GM23338 (cell line): ENCODE measurements at places on chromosomes 16 and 17. TPM values are rescaled to one million over a fixed set of nuclear protein-coding genes. Genes with fewer than 3 reads are reported as not detected.

GRCh38 chr16:90081606-90081970, 4.5 kb upstream of the PRDM7 start:
- DNase-seq: no peak

The EPOP gene
- total RNA-seq: 1.7 and 2.4 TPM in 2 replicates

- peak; percentile 94 for DNase-seq
Observed at GRCh38 chr16:29876217-29876593, 13.2 kb upstream of the CDIPT start.

The SETD1A gene
- total RNA-seq: 14.5 and 21.9 TPM in 2 replicates

The CARD14 gene
- total RNA-seq: 0.52 TPM in 1 of 2 replicates, not detected in the other

- no peak for DNase-seq
Observed at GRCh38 chr16:50702725-50703124, 9.3 kb downstream of the NOD2 start.

DNA sequence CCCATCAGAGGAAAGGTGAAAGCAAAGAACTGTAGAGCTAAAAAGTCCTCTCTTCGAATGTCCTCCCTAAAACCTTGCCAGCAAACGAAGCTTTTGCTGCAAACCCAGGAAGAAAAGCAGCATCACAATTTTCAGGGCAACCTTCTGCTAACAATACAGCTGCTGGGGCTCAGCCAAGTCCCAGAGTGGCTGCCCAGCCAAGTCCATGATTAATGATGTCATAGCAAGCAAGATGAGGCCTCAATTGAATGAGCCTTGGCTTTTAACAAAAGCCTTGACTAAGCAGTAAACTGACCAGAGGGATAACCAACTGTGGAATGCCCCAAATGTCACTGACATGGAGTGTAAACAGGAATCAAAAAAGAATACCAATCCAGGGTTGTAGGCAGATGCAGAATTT, 342.7 kb downstream of the PMP22 start:
- no peak for DNase-seq

The PRSS53 gene
- total RNA-seq: 1.6 and 2.7 TPM in 2 replicates

GRCh38 chr16:52123842-52124241, 423.1 kb downstream of the TOX3 start:
- DNase-seq: no peak

DNA sequence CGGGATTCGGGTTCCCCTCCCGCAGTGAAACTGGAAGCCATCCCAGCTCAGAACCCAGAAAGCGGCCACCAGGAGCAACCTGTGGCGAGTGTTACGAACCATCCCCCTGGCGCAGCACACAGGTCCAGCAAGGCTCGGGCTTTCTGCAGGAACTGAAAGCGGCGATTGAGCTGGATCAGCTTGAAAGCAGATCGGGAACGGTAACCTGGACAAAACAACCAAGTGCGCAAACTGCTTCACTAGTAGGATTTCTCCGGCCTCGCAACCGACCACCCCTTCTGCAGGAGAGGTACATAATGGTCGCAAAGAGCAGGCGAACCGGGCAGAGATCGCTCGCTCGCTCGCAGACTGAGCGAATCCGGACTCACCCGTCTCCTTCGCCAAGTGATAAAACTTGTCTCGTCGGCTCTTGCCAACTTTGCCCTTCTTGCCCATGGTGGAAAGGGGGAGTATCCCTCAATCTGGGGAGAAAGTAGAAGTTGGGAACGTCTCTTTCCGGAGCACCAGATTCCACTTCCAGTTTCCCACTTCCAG, 696 bp upstream of the PSMC5 start:
- DNase-seq: peak; percentile 56

GRCh38 chr16:82694239-82694874, 67.6 kb downstream of the CDH13 start:
- no peak for DNase-seq

- peak; percentile 94 for DNase-seq
Observed at GRCh38 chr17:13594762-13595598, 6.7 kb downstream of the HS3ST3A1 start.

The TNP2 gene
- total RNA-seq: not detected in 2 replicates

- no peak for DNase-seq
Observed at GRCh38 chr17:30103921-30104320, 12.7 kb upstream of the NSRP1 start.

DNA sequence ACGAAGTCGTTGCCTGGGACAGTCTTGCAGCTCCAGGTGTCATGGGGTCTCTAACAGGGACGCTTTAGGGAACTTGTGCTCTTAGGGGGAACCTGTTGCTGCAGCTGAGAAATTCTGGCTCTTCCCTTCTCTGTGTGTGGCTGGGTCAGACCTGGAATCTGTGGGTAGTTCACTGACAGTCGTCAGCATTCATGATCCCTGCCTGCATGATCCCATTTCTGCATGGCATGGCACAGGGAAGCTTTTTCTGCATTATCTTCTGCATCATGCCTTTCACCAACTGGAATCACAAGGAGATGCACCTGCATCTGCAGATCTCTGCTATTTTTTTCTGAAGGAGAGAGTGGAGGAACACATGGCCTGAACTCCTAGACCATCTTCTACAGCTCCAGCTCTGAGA, 85.6 kb downstream of the SOX9 start:
- DNase-seq: no peak

The NDE1 gene
- total RNA-seq: 22.9 and 28.7 TPM in 2 replicates
